ENCODE measurements at places on chromosomes 11 and 22.

DNA sequence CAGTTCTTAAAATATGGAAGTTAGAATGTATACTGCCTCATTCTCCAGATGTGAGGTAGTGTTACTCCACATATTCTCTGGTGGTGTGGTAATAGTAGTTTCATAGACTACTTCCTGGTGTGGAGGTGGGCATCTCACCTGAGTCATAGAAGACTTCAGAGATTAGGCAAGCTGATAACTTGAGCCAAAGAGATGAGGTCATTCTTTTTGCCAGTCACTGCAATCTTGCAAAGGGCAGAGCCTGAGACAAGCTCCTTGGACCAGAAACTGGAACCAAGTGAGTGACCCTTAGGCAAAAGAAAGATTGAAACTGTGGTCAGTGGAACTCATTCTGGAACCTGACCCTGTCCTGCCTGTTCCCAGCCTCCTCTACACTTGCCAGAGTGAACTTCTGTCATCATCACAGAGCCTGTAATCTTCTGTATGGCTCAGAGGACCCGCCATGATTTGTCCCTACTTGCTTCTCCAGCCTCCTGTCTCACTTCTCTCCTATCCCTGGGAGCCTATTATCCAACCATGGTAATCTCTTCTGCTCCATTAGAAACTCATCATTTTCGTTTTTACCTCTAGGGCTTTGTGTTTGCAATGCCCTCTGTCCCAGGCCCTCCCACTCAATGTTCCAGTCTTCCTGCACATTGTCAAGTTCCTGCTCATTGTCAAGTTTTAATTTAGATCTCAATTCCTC is 10.6 kb upstream of the CCDC83 start:
- DNase-seq = no peak

GRCh38 chr11:66335531-66336233 is 552 bp downstream of the RIN1 start:
- DNase-seq = no peak

- peak; percentile 74 for DNase-seq
Observed at GRCh38 chr11:19240420-19241259, at the start of gene E2F8. Gene E2F8 (minus strand): TSS chr11:19240945. CDS start chr11:19240121, 824 bp downstream.

DNA sequence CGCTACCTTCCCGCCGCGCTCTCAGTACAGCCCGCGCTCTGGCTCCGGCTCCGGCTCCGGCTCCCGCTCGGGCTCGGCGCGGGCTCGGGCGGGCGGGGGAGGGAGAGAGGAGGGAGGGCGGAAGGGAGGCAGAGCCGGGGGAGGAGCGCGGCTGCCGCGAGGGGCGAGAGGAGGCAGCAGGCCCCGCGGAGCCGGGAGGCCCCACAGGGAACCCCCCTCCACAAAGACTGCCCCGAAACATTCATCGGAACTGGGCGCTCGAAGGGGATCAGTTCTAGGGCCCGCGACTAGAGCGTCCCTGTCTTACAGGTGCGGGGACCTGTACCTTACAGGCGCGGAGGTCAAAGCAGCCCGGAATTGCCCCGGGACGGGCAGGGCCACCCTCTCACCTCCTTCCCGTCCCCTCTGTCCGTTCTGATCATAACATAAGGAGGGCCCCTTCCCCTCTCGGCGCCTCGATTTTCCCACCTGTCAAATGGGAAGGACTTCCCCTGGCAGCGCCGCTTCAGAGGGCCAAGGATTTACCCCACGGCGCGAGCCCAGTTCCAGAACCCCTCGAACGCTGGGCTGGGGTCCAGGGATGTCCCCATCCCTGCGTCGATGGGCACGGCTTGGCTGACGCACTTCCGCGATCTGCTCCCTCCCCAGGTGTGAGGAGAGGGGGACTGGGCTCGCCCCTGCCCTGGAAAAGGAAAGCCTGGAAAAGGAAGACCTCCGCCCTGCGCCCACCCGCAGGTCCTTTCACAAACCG is at the start of gene SHISA8:
TSS of gene SHISA8 (minus strand) at position 40 of the 751 bp plus-strand sequence. CDS start 407 bp downstream, outside the sequence.
- peak; percentile 69 for DNase-seq

GRCh38 chr11:62708793-62709192 is 1.3 kb downstream of the GNG3 start:
- DNase-seq = no peak

DNA sequence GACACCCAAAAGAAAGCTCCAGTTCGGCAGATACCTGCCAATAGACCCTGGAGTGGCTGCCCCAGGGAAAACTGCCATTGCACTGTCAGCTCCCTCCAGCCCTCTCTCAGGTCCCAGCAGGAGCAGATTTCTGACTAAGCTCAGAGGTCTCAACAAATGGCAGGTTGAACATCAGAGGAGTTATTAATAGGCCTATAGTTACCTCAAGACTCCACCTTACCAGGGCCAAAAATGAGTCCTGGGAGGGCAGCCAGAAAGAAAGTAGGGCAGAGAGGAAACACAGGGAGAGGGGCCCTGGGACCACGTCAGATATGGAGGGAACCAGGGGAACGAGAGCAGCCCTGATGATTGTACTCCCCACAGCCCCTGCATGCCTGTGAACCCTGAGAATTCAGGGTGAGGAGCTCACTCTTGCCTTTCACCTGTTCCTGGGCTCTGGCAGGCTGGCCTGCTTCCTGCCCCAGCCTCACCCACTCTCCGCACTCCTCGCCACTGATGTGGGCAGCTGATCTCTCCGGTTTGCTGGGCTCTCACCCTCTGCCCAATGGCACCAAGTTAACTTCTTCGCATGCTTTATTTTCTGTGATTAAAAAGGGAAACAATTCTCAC is 4.3 kb upstream of the RGL4 start:
- DNase-seq = no peak

DNA sequence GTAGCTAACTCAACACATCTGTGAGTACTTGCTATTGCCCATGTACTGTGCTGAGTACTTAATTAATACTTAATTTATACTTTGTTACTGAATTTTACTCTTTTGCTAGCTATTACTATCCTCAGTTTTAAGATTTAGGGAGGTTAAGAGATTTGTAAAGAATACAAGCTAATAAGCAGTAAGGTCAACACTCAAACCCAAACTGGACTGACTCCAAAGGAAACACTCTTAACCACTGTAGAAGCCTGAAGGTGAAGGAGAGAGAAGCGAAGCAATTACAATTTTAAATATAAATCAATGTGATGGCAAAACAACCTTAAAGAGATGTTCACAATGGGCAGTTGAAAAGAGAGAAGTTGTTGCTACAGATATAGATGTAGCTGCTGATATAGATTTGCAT is 204.5 kb downstream of the GUCY1A2 start:
- no peak for DNase-seq

DNA sequence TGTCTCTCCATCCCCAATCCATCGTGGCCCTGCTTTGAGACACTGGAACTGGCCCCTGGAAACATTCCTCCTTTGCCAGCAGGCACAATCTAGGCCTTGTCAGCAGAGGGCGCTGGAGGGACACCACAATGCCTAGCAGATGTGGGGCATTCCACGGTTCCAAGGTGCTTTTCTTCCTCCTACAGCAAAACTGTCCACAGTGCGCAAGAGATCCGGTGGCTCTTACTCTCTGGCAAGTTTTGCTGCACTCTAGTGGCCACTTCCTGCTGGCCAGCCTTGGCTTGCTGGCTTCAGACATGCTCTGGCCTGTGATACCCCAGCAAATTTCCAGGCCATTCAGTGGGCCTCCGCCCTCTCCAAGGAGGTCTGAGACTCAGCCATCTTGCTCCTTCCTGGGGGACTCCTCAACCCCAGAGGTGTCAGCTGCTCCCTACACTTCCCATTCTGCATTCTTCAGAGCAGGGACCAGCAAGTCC is 17.1 kb upstream of the RBM4B start:
- DNase-seq = peak; percentile 84

GRCh38 chr11:108364159-108364558 is 103.2 kb downstream of the C11orf65 start:
- no peak for DNase-seq

- DNase-seq = no peak
Observed at GRCh38 chr22:42341779-42342178, 71.3 kb upstream of the TCF20 start.

DNA sequence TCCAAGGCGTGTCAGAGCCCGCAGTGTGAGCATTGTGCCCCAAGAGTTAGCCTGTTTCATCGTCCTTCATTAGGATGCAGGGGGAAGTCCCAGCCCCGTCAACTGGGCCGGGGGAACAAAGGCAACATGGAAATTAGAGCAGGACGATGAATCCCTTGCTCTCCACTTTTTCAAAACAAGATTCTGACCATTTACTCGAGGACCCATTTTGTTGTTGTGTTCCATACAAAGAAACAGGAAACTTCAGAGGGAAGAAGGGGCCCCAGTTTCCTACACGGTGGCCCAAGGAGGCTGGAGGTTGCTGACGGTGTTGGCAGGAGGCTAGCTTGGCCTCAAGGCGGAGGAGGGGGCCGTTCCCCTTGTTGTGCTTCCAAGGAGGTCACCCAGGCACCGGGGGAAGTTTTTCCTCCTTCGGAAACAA is 44.0 kb upstream of the SLC1A2 start:
- no peak for DNase-seq

DNA sequence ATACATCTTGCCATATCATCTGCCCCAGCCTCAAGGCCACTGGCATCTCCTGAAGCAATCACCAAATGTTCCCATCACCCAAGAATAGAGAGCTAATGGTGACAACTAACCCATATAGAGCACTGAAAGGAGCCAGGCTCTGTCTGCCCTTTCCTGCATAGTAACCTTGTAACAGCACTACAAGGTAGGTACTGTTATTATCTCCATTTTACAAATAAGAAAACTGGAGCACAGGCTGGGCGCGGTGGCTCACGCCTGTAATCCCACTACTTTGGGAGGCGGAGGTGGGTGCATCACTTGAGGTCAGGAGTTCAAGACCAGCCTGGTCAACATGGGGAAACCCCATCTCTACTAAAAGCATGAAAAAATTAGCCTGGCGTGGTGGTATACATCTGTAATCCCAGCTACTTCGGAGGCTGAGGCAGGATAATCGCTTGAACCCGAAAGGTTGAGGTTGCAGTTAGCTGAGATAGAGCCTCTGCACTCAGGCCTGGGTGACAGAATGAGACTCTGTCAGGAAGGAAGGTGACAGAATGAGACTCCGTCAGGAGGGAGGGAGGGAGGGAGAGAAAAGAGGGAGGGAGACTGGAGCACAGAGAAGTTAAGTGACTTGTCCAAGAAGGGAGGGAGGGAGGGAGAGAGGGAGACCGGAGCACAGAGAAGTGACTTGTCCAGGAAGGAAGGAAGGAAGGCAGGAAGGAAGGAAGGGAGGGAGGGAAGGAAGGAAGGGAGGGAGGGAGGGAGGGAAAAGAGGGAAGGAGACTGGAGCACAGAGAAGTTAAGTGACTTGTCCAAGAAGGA is 2.2 kb downstream of the SLC35F2 start:
- no peak for DNase-seq

- DNase-seq = no peak
Observed at GRCh38 chr11:30346068-30346688, 23.3 kb downstream of the ARL14EP start.

- DNase-seq = no peak
Observed at GRCh38 chr11:122100756-122101080, 15.3 kb downstream of the BLID start.

DNA sequence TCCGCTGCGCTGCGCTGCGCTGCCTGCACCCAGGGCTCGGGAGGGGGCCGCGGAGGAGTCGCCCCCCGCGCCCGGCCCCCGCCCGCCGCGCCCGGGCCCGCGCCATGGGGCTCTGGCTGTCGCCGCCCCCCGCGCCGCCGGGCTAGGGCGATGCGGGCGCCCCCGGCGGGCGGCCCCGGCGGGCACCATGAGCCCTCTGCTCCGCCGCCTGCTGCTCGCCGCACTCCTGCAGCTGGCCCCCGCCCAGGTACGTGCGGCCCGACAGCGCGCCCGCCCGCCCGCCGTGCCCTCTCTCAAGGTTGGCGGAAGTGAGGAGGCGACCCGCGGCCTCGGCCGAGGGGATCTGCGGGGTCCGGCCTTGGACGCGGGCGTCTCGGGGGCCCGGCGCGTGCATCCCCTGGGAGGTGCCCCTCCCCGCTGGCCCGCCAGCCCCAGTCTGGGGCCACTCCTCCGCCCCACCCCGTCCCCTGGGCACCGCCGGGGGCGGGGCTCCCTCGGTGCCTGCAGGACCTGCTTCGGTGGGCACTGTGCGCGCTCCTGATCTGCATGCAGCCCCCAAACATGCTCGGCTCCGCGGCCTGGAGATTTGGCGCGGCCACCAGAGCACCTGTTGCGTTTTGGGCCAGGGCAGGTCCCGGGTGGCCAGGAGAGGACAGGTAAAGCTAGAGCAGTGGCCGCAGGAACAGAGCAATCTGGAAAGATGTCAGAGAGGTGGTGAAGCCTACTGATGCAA is 429 bp downstream of the VEGFB start:
- DNase-seq = no peak

GRCh38 chr11:12698048-12698447 is 23.8 kb downstream of the TEAD1 start:
- no peak for DNase-seq

DNA sequence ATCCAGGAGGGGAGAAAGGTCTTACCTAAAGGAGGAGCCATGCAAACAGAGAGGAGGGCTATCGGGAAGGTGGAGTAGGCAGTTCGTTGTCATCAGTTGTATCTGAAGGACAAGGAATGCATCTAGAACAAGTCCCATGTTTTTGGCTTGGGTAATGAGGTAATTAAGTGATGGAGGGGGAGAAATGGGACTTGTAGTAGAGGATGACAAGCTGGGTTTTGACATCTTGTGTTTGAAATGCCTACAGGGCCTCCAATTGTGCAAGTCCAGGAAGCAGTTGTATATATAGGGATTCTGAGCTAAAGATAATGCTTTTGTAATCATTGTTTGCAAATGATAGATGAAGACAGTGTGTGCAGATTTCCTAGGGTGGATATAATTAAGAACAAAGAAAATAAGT is 622.8 kb downstream of the NTM start:
- no peak for DNase-seq

DNA sequence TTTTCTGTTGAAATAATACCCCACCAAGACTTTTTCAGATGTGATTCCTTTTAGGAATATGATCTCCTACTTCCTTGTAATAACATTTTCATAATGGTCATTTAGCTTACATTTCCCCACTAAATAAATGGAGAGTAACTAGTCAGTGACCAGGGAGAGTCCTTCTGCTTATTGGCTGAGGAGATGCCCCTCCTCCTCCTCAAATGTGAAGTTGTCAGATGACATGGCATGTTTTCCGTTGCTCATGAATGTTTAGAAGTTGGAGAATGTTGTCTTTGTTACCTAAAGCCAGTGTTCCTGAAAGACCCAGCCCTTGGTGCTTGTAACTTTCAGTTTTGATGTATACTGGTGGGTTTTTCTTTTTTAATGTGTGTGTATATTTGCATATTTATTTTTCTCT is 38.2 kb downstream of the CSRP3 start:
- DNase-seq = no peak

DNA sequence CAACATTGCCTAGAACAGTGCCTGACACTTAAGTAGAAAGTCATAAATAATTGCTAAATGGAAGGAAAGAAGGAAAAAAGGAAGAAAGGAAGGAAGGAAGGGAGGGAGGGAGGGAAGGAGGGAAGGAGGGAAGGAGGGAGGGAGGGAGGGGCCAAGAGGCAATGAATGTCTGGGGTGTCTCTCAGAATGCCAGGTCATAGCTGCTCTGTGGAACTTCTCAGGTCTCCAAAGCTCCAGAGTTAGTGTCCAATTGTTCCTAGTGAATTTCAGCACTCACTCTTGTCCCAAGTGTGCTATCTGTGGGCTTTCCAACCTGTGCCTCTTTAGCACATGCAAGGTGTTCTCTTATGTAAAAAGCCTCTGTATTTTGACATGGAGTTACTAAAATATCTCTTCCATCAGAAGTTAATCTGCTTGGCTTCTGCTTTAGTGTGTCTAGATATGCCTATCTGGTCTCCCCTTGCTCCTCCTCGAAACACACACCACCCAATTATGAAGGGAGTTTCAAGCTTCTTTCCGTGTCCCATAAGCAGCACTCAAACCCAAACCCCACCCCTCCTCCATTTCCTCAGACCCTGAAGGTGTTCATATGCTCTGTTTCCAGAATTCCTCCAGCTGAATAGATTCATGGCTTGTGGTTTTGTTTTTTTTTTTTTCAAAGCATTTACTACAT is 56.5 kb downstream of the FAM76B start:
- DNase-seq = no peak

GRCh38 chr11:45097721-45098493 is 48.5 kb upstream of the PRDM11 start:
- peak; percentile 30 for DNase-seq

All from memory B cell (primary cell).